ENCODE measurements at places on chromosomes 6 and 20. TPM values are rescaled to one million over a fixed set of nuclear protein-coding genes. Genes with fewer than 3 reads are reported as not detected.
A peak's percentile ranks its signal among the peaks of the same experiment; 100 is the strongest.

Gene MYO6
- 9.5 TPM for total RNA-seq

Gene NMBR
- total RNA-seq, result not detected

Gene CASS4
- 48.0 TPM for total RNA-seq

Gene HTR1E
- not detected for total RNA-seq

Gene CDSN
- not detected for total RNA-seq

Gene MCCD1
- not detected for total RNA-seq

Gene OR2H1
- total RNA-seq, result not detected

Gene WFDC2
- not detected for total RNA-seq

Gene POM121L2
- not detected for total RNA-seq

Gene PRDM1
- total RNA-seq, result 0.67 TPM

Gene VGLL2
- total RNA-seq, result 24.4 TPM

Gene PRKN
- 11.6 TPM for total RNA-seq

Gene SLC22A23
- 4.0 TPM for total RNA-seq

Gene UFL1
- total RNA-seq, result 26.6 TPM

Gene VARS2
- 21.7 TPM for total RNA-seq

- no peak for DNase-seq
Observed at GRCh38 chr6:34554291-34555006, 1.7 kb downstream of the SPDEF start.

DNA sequence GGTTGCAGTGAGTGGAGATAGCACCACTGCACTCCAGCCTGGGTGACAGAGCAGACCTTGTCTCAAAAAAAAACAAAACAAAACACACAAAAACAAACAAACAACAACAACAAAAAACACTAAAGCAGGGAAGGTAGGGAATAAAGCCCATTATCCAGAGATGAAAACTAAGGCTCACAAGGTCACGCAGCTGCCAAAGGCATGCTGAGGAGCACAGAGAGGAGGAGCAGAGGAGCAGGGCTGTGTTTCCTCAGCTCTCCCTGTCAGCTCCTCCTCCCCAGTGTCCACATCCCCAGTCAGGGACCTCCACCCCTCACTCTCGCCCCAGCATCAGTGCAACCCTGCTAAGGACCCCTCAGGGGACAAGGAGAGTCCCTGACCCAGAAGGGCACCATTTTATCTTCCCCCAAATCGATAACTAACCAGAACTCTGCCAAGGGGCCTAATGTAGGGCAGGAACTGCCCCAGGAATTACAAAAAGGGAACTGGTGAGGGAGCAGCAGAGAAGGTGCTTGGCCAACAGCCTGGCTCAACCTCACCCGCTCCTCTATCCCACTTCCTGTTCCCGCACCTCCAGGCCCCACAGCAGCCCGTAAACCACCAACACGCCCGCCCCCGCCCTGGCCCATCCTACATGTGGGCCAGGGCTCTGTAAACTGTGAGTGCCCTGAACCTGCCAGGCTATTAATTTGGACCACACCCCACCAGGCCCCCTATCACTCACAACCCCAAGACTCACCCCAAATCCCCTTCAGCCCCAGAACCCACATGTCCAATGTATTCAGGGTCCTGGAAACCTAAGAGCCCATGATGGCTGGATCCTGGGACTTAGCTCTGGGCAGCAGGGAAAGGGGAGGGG is 9.0 kb downstream of the TEAD3 start:
- peak; percentile 56 for DNase-seq

DNA sequence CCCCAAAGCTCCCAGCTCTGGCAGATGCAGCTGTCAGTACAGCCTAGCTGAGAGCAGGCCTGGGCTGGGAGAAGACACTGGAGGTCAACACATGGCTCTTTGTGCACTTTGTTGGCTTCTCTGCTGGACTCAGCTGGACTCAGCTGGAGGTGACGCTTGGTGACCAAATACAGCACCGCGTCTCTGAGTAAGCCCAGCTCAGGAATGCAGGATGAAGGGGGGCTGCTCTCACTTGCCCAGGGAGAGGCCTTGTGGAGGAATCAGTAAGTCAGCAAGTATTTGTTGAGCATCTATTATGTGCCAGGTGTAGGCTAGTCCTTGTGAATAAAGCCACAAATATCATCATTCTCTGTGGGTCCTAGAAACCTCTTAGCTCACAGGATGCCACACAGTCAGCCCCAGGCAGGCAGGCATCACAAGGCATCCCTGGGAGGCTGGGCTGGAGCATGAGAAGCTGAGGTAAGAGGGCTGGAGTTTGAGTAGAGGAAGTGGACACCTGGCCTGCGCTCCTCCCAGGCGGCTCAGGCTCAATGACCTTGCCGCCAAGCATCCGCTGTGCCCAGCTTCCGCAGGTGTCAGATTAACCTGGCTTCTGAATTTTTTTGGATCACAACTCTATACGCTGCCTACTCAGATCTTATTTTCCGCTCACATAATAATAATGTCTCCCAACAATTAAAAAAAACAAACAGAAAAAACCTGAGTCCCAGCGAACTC is 95.4 kb downstream of the TMEM170B start:
- DNase-seq, result peak; percentile 76

GRCh38 chr6:53311586-53311935 is 37.2 kb downstream of the ELOVL5 start:
- DNase-seq, result no peak

- DNase-seq, result no peak
Observed at GRCh38 chr6:45983062-45983461, 32.6 kb downstream of the CLIC5 start.

DNA sequence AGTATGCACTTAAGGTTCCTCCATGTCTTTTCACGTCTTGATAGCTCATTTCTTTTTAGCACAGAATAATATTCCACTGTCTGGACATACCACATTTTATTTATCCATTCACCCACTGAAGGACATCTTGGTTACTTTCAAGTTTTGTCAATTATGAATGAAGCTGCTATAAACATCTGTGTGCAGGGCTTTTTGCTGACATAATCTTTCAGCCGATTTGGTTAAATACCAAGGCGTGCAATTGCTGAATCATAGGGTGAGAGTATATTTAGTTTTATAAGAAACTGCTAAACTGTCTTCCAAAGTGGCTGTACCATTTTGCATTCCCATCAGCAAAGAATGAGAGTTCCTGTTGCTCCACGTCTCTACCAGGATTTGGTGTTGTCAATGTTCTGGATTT is 44.9 kb upstream of the PHACTR2 start:
- DNase-seq, result no peak

GRCh38 chr6:87444362-87444761 is 28.4 kb upstream of the SLC35A1 start:
- DNase-seq, result no peak

GRCh38 chr6:158568549-158568948 is 8.7 kb downstream of the TMEM181 start:
- DNase-seq, result no peak

DNA sequence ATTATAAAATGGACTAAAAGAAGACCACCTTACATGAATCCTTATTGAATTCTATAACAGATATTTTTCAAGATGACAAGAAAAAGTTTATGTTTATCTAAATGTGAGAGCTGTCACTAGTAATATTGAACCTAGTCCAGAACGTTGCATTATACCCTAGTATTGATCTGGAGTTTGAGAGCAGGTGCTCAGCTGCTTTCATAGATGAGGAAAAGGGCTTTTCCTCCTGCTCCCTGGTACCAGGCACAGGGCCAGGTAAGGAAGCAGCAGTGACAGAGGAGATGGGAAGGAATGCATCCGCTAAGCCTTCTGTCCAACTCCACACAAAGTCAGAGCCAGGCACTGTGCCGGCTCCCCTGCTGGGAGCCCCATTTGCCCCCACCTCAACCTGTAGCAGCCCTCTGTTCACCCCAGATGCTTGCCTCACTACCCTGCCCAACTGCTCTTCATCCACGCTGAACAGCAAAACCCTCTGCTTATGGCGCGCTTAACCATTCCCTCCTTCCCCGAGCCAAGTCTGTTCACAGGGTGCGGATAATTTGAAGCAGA is 393.1 kb downstream of the FRK start:
- DNase-seq, result no peak

GRCh38 chr6:36577301-36577700 is 16.9 kb upstream of the SRSF3 start:
- peak; percentile 97 for DNase-seq

GRCh38 chr6:166507809-166508564 is 78.5 kb downstream of the RAMACL start:
- DNase-seq, result no peak

DNA sequence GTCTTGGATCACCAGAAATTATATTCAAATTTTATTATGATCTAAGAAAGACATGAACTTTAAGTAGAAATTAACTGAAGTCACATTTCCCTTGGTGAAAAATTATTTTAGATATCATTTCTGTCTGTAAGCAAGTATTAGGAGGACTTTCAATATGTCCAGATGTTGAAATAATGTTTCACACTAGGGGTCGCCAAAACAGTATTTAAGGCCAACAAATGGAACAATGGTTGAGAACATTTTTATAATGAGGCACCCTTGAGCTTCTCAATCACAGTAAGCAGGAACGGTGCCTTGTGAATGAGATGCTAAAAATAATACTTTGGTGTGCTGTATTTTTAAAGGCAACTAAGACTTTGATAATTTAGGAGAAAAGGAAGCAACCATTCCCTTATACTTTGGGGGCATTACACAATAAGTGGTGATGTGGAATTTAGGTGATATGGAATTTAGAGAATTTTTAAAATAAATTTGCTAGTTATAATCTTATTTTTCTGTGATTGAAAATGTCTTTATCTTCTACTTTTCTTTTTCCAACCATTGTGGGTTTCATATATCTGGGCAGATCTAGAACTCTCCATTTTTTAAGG is 9.6 kb upstream of the SF3B5 start:
- peak; percentile 90 for DNase-seq

DNA sequence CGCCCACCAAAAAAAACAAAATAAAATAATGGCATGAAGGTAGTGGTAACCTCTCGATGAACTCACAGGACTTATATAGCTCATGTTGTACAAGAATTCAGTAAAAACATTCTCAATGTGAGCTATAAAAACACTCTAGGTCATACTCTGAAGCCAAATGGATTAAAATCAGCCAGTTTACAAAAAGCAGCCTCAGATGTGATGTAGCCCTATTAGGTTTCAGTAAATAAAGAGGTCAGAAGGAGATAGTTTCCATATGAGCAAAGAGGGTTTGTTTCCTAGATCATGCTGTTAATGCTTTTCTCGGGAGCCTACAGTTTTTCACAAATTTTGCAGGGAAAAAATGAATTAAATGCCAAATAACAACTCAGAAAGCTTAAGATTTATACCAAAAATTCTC is 319.5 kb upstream of the HSF2 start:
- no peak for DNase-seq

GRCh38 chr20:63553251-63553932 is 567 bp upstream of the FNDC11 start:
- peak; percentile 57 for DNase-seq

DNA sequence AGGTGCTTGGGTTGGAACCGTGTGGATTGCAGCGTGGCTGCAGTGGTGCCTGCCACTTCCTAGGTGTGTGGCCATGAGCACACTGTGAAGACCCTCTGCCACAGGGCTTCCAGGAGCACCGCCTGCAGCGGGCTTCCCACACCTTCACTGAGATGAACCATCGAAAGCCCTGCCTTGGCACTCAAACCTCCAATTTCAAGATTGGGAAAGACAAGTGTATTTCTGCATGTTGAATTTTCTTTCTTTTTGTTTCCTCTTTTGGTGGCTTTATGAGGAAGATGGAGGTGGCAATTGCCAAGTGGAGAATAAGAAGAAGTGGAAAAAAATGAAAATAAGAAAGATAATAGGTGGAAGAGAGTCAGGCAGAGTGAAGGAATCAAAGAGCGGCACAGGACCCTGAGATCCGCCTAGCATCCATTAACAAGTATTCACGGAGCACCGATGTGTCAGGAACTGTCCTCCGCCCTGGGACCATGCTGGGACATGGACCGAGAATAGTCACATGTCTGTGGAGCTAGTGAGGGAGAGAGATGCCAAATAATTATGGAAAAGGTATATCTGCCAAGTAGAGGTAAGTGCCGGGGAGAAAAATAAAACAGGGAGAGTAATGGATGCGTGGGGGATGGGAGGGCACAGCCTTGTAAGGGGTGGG is 159.9 kb downstream of the BCAS1 start:
- DNase-seq, result no peak

GRCh38 chr6:107059606-107060005 is 31.6 kb downstream of the MTRES1 start:
- no peak for DNase-seq

- DNase-seq, result no peak
Observed at GRCh38 chr6:79796197-79796596, 151.2 kb downstream of the ELOVL4 start.

- DNase-seq, result peak; percentile 18
Observed at GRCh38 chr20:14235355-14235754, 102.1 kb downstream of the FLRT3 start.

GRCh38 chr6:75317503-75318206 is 33.1 kb upstream of the TMEM30A start:
- peak; percentile 19 for DNase-seq

- DNase-seq, result no peak
Observed at GRCh38 chr6:1287103-1287591, 24.8 kb upstream of the FOXQ1 start.

DNA sequence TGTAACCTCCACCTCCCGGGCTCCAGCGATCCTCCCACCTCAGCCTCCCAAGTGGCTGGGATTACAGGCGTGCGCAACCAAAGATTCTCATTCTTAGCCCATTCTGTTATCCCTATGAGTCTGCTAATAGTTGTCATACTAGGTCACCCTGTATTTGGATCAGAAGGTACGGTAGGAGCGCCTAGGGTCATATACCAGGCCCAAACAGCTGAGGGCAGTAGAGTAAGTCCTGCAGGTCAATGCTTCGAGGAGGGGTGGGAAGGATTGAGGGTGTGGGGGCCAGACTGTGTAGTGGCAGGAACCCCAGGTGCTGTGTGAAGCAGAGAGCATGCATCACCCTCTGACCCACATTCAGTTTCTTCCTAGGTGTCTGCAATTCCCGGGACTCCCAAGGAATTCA is 22.7 kb upstream of the POU5F1 start:
- DNase-seq, result no peak

DNA sequence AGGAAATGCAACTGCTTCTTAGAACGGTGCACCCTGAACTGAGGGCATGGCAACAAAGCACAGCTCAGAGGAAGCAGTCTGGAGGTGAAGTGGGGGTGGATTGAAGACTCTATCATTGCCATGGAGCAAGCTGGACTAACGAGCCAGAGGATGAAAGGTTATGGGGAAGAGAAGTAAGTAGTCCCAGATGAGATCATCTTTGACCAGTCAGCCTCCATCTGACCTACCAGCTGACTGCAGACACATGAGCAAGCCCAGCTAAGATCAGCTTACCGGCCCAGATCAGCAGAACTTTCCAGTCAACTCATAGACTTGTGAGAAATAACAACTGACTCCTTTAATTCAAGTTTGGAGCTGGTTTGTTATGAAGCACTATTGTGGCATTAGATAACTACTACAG is 9.1 kb upstream of the JAG1 start:
- DNase-seq, result no peak

GRCh38 chr6:81838031-81838430 is 85.5 kb upstream of the TENT5A start:
- no peak for DNase-seq
